ENCODE measurements at places on chromosomes 3 and 15. TPM values are rescaled to one million over a fixed set of nuclear protein-coding genes. Genes with fewer than 3 reads are reported as not detected.

DNA sequence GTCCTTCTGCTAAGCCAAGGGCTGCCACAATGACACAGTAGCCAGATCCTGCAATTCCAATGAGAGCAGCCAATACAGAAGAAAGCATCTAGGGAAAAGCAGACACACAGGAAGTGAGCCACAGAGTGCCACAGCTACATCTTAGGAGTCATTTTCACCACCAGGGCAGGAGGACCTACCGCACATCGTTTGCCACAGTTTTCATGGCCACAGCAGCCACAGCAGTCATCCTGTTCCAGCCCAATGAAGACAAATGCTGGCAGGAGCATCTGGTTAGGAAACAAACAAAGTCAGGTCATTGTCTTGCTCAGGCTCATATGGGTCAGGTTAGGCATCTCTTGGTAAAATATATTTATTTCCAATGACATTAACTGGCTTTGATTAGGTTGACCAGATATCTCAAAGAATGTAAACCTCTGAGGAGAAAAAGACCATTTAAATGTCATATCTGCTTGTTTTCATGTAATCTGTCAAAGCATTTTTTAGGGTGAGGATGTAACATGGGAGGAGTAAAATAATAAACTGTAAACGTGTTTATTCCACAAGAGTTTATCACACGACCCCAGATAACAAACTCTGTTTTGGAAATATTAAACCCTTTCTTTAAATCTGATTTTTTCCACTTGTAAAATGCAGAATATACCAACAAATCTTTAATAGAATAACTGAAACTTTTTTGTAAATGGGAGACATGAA, 1.8 kb downstream of the TM4SF1 start:
- peaks cover 7% of the 10 kb centered on the region for H3K4me1 ChIP-seq
- no peaks in the 10 kb centered on the region for H3K36me3 ChIP-seq
- H3K27ac ChIP-seq, result no peak overlapping the region
- H3K4me3 ChIP-seq, result peak overlapping the region; percentile 27
- no peaks in the 10 kb centered on the region for H3K27me3 ChIP-seq

GRCh38 chr15:63025460-63025859, 17.1 kb upstream of the TPM1 start:
- no peak for DNase-seq
- H3K4me1 ChIP-seq, result no peaks in the 10 kb centered on the region
- no peak overlapping the region for H3K27ac ChIP-seq
- no peak overlapping the region for H3K4me3 ChIP-seq

- H3K4me3 ChIP-seq, result no peak overlapping the region
- no peaks in the 10 kb centered on the region for H3K27me3 ChIP-seq
- H3K4me1 ChIP-seq, result no peaks in the 10 kb centered on the region
These were observed 108.8 kb downstream of the DLG1 start for GRCh38 chr3:197189623-197190022.

- no peaks in the 10 kb centered on the region for H3K27me3 ChIP-seq
- peaks cover 9% of the 10 kb centered on the region for H3K4me1 ChIP-seq
- peak overlapping the region; percentile 95 for H3K27ac ChIP-seq
- peak overlapping the region; percentile 89 for H3K4me3 ChIP-seq
- H3K36me3 ChIP-seq, result no peaks in the 10 kb centered on the region
These were observed 27.9 kb downstream of the GTPBP8 start for GRCh38 chr3:113018536-113019181.

GRCh38 chr3:7518456-7518855, 657.5 kb downstream of the GRM7 start:
- DNase-seq, result peak; percentile 22
- no peak overlapping the region for H3K4me3 ChIP-seq
- peaks cover 4% of the 10 kb centered on the region for H3K4me1 ChIP-seq
- H3K27ac ChIP-seq, result no peak overlapping the region

GRCh38 chr15:74402873-74403587, 30.7 kb downstream of the SEMA7A start:
- DNase-seq, result no peak
- no peak overlapping the region for H3K27ac ChIP-seq
- no peaks in the 10 kb centered on the region for H3K27me3 ChIP-seq
- no peak overlapping the region for H3K4me3 ChIP-seq
- H3K36me3 ChIP-seq, result no peaks in the 10 kb centered on the region

- H3K27me3 ChIP-seq, result no peaks in the 10 kb centered on the region
- DNase-seq, result no peak
- H3K4me3 ChIP-seq, result no peak overlapping the region
- H3K36me3 ChIP-seq, result no peaks in the 10 kb centered on the region
These were observed 105.0 kb upstream of the ICE2 start for GRCh38 chr15:60583946-60584345.

DNA sequence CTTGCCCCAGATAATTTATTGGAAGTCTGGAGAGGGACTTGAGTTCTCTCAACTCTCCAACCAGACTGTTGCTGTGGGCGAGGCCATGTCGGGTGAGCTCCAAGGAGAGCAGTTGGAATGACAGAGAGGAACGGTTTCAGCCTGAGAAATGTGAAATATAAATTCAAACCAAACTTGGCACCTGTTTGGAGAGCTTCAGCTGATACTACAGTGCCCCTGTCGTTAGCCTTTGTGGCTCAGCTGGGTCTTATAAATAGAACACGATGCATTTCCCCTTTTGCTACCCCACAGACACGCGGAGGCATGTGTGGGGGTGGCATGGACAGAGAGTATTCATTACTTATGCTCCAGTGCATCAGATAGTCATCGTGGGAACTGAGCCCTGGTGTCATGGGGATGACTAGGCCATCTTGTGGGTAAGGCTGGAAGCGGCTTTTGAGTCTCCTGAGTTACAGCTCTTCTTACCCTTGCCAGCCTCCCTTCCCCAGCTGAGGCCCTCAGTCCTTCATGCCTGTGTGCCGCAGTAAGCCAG, 15.6 kb downstream of the SMAD3 start:
- no peak overlapping the region for H3K4me3 ChIP-seq
- peak overlapping the region; percentile 67 for H3K27ac ChIP-seq
- no peaks in the 10 kb centered on the region for H3K36me3 ChIP-seq
- no peaks in the 10 kb centered on the region for H3K27me3 ChIP-seq
- H3K4me1 ChIP-seq, result peaks cover 43% of the 10 kb centered on the region

- no peaks in the 10 kb centered on the region for H3K36me3 ChIP-seq
- no peaks in the 10 kb centered on the region for H3K27me3 ChIP-seq
- peak; percentile 25 for DNase-seq
- H3K4me3 ChIP-seq, result no peak overlapping the region
- no peak overlapping the region for H3K27ac ChIP-seq
These were observed 40.2 kb upstream of the ADAMTSL3 start for GRCh38 chr15:83613714-83614113.

GRCh38 chr3:156825795-156826143, 384 bp upstream of the LEKR1 start:
- H3K27me3 ChIP-seq, result no peaks in the 10 kb centered on the region
- peak overlapping the region; percentile 92 for H3K4me3 ChIP-seq
- peaks cover 7% of the 10 kb centered on the region for H3K4me1 ChIP-seq
- no peaks in the 10 kb centered on the region for H3K36me3 ChIP-seq

GRCh38 chr3:177431525-177432176, 234.4 kb upstream of the TBL1XR1 start:
- H3K27ac ChIP-seq, result no peak overlapping the region
- no peaks in the 10 kb centered on the region for H3K4me1 ChIP-seq

DNA sequence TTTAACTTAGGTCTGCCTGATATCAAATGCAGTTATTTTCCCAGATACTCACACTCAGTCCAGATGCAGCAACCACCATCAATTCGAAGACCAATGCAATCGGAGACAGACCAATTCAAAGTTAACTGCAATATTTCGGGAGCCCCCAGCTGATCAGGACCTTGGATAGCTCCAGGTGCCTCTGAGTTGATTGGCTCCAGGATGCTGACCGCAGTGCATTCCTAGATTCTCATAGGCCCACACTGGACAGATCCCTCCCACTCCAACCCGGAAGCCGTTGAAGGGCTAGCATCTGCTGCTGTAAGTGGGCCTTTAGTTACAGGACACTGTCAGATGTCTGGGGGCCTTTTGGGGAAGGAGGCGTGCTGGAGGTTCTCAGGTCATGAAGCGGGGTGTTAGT, 89.5 kb upstream of the ATP2B2 start:
- H3K36me3 ChIP-seq, result no peaks in the 10 kb centered on the region
- no peak overlapping the region for H3K27ac ChIP-seq
- H3K4me3 ChIP-seq, result no peak overlapping the region

DNA sequence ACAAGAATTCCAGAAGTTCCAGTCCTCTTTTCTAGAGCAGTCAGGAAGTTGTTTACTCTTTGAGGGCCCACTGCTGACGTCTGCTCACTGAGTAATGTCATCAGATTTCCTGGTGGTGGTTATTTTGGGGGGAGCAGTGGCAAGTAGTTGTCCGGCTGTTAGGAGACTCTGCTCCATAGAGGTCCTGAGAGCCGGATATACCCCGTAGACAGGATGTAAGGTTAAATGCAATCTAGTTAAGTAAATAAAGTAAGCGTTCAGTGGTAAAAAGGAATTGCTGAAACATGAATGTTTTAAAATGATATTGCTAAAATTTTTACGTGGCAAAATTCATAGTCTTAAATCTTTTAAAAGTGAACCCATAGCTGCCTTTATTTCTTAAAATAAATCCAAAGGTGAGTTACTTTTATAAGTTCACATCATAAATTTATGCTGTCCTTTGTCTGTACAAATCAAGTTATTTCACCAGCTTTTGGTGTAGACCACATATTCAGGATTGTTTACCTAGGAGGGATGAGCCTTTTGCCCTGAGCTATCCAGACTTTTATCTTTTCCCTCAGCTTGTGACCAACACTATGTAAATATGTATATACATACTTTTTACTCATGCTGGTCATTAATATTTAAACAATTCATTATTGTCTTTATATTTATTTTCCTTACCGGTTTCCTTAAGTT, 65.8 kb downstream of the PDE8A start:
- no peaks in the 10 kb centered on the region for H3K4me1 ChIP-seq
- no peak for DNase-seq
- H3K36me3 ChIP-seq, result no peaks in the 10 kb centered on the region

DNA sequence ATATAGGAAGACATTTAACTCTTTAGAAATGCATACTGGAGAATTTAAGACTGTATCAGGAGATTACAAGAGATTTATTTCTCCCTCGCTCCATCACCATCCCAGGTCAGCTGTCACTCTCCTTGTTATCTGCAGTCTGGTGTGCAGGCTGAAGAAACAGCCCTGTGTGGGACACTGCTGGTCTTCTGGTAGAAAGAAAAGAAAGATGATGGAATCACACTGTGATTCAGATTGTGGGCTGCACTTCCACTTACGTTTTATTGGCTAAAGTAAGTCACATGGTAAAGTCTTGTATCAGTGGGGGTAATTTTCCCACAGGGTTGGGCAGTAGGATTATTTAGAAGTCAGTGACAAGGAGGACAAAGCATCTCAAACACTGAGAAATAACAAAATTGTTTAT, 18.1 kb upstream of the ATP1B3 start:
- DNase-seq, result no peak
- H3K27ac ChIP-seq, result no peak overlapping the region
- no peaks in the 10 kb centered on the region for H3K4me1 ChIP-seq

GRCh38 chr3:33659856-33660434, 58.1 kb downstream of the CLASP2 start:
- H3K36me3 ChIP-seq, result no peaks in the 10 kb centered on the region
- peak overlapping the region; percentile 71 for H3K27ac ChIP-seq
- H3K4me1 ChIP-seq, result peaks cover 10% of the 10 kb centered on the region
- no peaks in the 10 kb centered on the region for H3K27me3 ChIP-seq

- no peaks in the 10 kb centered on the region for H3K36me3 ChIP-seq
- peak; percentile 78 for DNase-seq
- no peak overlapping the region for H3K4me3 ChIP-seq
- peaks cover 6% of the 10 kb centered on the region for H3K4me1 ChIP-seq
These were observed 10.3 kb downstream of the ATG7 start for GRCh38 chr3:11282250-11283138.

- H3K36me3 ChIP-seq, result no peaks in the 10 kb centered on the region
- no peak overlapping the region for H3K27ac ChIP-seq
- no peak for DNase-seq
- no peaks in the 10 kb centered on the region for H3K4me1 ChIP-seq
These were observed 11.6 kb downstream of the ADIPOQ start for GRCh38 chr3:186854146-186854545.

MAP1A gene
- total RNA-seq, result 19.1 TPM

ITIH3 gene
- total RNA-seq, result 5.4 TPM

CCR8 gene
- total RNA-seq, result not detected

GLDN gene
- total RNA-seq, result 1.3 TPM

NEK10 gene
- 56.9 TPM for total RNA-seq

PGBD4 gene
- 2.8 TPM for total RNA-seq

MED12L gene
- total RNA-seq, result 18.5 TPM

TTC21A gene
- total RNA-seq, result 101 TPM

TICRR gene
- 7.7 TPM for total RNA-seq
